ENCODE measurements at places on chromosomes 11 and 22. TPM values are rescaled to one million over a fixed set of nuclear protein-coding genes. Genes with fewer than 3 reads are reported as not detected.

CCDC116 gene
- 0.43 TPM for total RNA-seq

OR5A1 gene
- total RNA-seq, result not detected

PHOX2A gene
- not detected for total RNA-seq

BTG4 gene
- total RNA-seq, result not detected

ELFN2 gene
- total RNA-seq, result 0.03 TPM

ART1 gene
- 1.3 TPM for total RNA-seq

EPS8L2 gene
- total RNA-seq, result 2.3 TPM

FIBIN gene
- total RNA-seq, result 15.4 TPM

GCAT gene
- 24.0 TPM for total RNA-seq

YAP1 gene
- 74.9 TPM for total RNA-seq

MICAL2 gene
- 98.7 TPM for total RNA-seq

TBX1 gene
- 0.48 TPM for total RNA-seq

TEX54 gene
- not detected for total RNA-seq

CNIH2 gene
- 0.22 TPM for total RNA-seq

GLB1L3 gene
- total RNA-seq, result not detected

HRAS gene
- total RNA-seq, result 75.9 TPM

TEAD1 gene
- total RNA-seq, result 103 TPM

MS4A4A gene
- 8.8 TPM for total RNA-seq

OR52H1 gene
- not detected for total RNA-seq

SMIM38 gene
- total RNA-seq, result 0.19 TPM

WNT11 gene
- total RNA-seq, result 9.2 TPM

ALDH3B2 gene
- total RNA-seq, result not detected

OR56A1 gene
- total RNA-seq, result not detected

SCUBE1 gene
- 1.1 TPM for total RNA-seq

MRGPRF gene
- total RNA-seq, result 2.3 TPM

RFPL3 gene
- total RNA-seq, result not detected

DERL3 gene
- 2.2 TPM for total RNA-seq

IGSF22 gene
- total RNA-seq, result 1.1 TPM

Data from cardiac septum (tissue), 1 donor.